ENCODE measurements at places on chromosomes 7 and 10.

GRCh38 chr7:132321387-132321786, 254.9 kb downstream of the PLXNA4 start:
- no peak for DNase-seq

GRCh38 chr7:127154958-127155357, 97.8 kb downstream of the GRM8 start:
- no peak for DNase-seq

- no peak for DNase-seq
Observed at GRCh38 chr7:78203042-78203720, 404.6 kb downstream of the PHTF2 start.

GRCh38 chr7:134752006-134752760, 27.3 kb upstream of the CALD1 start:
- DNase-seq, result no peak
